ENCODE measurements at places on chromosomes 2 and 18.

DNA sequence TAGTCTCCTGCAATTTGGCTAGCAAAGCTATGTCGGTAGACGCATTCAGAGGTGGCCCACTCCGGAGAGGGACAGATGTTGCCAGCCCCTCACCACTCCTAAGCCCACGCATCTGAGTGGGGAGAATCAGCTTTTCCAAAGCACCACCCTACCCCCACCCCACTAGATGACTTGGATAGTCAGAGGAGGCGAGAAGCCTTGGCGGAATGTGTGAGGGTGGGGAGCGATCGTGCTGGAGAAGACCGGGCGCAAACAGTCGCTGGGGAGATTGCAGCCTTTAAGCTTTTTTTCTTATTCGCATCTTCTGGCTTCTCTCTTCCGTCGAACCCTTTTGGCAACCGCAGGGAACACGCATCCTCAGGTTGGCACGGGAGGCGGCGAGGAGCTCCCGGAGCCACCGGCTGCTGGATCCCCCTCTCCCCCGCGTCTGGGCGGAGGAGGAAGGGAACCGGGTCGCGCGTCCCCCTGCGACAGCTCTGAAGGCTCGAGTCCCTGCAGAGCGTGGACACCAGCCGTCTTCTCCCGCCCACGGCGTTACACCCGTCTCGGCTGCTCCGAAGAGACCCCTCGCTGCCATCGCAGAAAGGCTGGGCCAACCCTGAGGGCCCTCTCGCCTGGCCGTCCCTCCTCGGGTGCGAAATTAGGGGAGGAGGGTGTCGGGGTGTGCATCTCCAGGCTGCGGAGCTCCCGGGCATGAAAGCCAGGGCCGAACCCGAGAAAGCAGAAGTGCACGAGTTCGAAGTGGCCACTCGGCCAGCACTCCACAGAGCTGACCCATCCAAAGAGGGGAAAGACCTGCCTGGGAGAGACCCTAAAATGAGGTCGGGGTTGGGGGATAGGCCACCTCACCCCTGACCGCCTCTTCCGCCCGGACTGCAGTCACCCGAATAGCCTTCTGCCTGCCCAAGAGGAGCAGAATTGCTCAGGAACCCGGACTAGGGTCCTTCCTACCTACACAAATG is 12.2 kb downstream of the EVX2 start:
- no peak for DNase-seq

DNA sequence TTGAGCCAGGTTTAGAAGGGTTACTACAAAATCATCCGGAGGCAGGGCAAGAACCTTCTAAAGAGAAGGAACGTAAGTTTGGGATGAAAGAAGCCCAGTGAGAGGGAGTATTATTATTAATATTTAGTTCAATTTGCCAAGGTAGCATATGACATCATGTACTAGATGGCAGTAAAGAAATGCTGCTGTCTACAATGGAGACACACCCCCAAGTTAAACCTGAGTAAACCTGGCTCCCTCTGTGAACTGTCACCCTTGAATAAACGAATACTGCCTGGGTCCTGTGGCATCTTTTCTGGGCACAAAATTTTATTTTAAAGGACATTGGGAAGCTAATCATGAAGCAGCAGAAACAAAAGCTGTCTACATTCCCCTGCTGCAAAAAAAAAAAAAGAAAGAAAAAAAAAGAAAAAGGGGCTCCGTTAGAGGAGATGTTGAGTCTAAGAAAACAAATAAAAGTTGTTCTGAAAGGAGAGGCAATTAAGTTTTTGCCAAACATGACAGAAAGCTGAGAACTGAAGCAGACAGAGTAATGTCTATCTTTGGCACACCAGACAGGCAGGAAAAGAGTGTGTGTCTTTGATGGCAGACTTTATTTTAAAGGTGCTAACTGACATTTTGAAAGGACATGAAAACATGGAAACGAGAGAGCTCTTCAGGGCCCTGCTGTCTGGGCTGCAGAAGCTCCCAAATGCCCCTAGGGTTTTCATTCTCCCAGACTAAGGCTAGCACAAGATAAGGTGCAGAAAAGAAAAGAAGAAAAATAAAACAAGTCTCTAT is 557.7 kb upstream of the CHAC2 start:
- no peak for DNase-seq

GRCh38 chr2:68411397-68412126 is 46.5 kb downstream of the PLEK start:
- DNase-seq: no peak

- DNase-seq: no peak
These were observed 229.4 kb downstream of the ZNF516 start for GRCh38 chr18:76265497-76266235.

- DNase-seq: no peak
These were observed 5.2 kb downstream of the GALR1 start for GRCh38 chr18:77254711-77255405.

DNA sequence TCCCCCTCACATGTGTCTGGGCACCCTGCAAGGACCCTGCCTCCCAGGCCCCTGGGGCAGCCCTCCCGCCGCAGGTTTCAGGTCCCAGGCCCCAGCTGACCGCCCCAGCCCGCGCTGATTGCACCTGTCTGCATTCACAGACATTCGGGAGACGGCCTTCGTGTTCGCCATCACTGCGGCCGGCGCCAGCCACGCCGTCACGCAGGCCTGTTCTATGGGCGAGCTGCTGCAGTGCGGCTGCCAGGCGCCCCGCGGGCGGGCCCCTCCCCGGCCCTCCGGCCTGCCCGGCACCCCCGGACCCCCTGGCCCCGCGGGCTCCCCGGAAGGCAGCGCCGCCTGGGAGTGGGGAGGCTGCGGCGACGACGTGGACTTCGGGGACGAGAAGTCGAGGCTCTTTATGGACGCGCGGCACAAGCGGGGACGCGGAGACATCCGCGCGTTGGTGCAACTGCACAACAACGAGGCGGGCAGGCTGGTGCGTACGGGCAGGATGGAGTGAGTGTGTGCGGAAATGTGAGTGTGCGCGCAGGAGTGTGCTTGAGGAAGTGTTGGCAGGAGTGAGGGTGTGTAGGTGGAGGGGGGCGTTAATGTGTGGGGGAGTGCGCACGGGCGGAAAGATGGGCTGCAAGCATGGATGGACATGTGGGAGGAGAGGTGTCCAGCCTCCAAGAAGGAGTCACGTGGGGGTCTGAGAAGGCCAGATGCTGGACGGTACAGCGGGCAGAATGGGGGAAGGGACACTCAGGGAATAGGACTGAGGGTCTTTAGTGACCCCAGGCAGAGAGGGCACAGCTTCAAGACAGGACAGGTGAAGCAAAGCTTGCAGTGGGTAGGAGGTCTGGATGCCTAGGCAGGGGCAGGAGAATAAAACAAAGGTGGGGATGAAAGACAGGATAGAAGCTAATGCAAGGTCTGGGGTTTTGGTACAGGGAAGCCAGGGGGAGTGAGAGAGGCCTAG is 9.0 kb upstream of the WNT10A start:
- no peak for DNase-seq

GRCh38 chr2:146591908-146592307 is 1252.9 kb upstream of the ACVR2A start:
- no peak for DNase-seq

DNA sequence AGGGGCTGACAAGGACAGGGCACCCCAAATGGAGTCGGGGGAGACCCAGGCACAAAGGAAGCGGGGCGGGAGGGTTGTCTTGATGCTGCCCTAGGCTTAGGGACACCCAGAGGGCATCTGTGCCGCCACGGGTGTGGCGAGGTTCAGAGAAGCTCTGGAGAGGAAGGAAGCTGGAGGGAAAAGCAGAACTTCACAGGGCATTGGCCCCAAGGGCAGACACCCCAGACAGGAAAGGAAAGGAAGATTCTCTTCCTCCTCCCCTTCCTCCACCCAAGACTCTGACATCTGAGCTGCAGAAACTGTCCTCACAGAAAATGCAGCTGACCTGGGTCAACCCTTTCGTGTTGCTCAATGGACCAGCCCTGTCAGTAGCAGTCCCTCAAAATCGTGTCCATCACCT is 25.6 kb downstream of the DNMT3A start:
- no peak for DNase-seq

GRCh38 chr18:48709371-48710062 is 170.7 kb downstream of the CTIF start:
- no peak for DNase-seq

DNA sequence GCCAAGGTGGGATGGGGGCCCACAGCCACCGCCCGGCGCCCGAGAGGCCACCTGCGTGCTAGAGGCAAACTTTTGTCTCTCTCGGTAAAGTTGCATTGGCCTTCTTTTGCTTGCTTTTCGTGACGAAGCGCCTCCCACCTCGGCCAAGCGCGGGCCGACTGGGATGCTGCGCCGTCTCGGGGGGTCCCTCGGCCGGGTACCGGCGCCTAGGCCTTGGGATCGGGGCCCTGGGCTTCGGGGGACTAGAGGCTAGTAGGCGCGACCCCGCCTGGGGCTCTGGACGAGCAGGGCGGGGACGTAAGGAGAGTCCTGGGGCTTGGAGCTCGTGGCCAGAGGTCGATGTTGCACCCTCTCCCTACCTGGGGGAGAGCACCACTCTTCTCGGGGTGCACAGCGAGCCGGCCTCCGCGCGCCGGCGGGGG is 545 bp downstream of the GLI2 start:
- no peak for DNase-seq

GRCh38 chr2:215717501-215718381 is 281.9 kb upstream of the FN1 start:
- no peak for DNase-seq

GRCh38 chr2:189393440-189394111 is 47.7 kb upstream of the WDR75 start:
- DNase-seq: no peak

- no peak for DNase-seq
These were observed 12.9 kb upstream of the NFATC1 start for GRCh38 chr18:79382681-79383387.

GRCh38 chr2:5609201-5609600 is 83.0 kb upstream of the SOX11 start:
- DNase-seq: no peak

GRCh38 chr18:26832302-26832701 is 33.2 kb downstream of the AQP4 start:
- no peak for DNase-seq
